ENCODE measurements at places on chromosomes 6 and 20.

GRCh38 chr6:104705095-104705707 lies 154.5 kb downstream of the HACE1 start:
- no peak for DNase-seq

DNA sequence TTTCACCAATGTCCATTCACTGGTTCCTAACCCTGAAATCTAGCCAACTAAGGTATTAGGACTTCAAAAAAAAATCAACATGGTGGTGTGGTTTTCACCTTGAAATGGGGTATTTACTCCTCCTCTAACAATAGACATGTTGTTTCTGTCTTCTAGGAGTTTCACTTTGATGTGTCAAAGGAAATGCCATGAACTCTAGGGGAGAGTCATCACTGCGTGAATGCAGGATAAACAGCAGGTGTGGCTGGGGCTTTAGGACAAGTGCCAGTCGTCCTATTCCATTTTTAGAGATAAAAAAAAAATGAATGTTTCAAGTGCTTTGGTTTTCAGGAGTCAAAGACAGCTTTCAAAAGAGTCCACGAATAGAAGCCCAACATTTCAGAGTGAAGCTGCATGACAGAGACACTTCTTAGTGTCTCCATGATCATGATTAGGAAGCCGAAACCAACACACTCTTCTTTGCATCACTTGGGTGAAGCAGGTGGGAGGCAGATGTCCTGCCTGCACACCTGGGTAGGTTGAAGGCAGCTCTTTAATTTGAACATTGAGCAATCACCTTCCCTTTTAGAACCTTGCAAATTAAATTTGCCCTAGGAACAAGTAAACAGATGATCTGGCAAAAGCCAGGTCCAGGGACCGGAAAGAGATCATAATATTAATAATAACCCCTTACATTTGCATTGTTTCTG lies 328.5 kb upstream of the PRDM1 start:
- DNase-seq = no peak

GRCh38 chr20:17611540-17612286 lies 41.8 kb downstream of the DSTN start:
- DNase-seq = no peak

GRCh38 chr6:137313928-137314855 lies 95.0 kb upstream of the IFNGR1 start:
- DNase-seq = peak; percentile 55

DNA sequence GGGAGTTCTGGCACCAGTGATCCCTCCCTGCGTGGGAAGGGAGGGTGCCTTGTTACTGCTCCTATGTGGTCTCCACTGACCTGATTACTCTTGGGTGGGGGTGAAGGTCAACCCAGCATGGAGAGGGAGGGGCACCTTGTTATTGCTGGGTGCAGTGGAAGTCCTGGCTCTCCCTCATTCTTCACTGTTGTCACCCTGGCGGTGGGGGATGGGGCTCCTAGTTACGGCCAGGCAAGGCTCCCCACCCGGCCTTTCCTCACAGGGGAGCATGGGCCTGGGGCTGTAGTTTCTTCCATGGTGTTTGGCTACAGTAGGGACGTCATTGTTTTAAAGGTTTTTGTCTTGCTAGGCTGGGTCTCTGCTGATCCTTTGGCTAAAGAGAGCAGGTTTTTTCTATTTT lies 40.8 kb downstream of the PACSIN1 start:
- no peak for DNase-seq

DNA sequence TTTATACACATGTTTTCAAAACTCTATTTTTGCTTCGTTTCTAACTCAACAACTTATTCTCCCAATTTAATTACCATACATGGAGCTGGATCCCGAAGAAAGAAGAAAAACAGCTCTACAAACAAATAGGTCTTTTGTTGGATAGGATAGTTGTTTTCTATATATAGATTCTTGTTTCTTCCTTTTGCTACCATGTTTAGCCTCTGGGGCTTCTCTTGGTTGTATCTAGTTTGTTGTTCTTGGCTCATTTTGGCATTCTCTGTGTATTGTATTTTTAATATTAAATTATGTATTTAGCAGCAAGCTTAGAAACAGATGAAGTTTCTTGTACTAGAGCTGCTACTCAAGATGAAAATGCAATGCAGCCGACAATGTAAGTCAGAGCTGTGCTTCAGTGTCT lies 60.9 kb downstream of the PLCB4 start:
- no peak for DNase-seq

DNA sequence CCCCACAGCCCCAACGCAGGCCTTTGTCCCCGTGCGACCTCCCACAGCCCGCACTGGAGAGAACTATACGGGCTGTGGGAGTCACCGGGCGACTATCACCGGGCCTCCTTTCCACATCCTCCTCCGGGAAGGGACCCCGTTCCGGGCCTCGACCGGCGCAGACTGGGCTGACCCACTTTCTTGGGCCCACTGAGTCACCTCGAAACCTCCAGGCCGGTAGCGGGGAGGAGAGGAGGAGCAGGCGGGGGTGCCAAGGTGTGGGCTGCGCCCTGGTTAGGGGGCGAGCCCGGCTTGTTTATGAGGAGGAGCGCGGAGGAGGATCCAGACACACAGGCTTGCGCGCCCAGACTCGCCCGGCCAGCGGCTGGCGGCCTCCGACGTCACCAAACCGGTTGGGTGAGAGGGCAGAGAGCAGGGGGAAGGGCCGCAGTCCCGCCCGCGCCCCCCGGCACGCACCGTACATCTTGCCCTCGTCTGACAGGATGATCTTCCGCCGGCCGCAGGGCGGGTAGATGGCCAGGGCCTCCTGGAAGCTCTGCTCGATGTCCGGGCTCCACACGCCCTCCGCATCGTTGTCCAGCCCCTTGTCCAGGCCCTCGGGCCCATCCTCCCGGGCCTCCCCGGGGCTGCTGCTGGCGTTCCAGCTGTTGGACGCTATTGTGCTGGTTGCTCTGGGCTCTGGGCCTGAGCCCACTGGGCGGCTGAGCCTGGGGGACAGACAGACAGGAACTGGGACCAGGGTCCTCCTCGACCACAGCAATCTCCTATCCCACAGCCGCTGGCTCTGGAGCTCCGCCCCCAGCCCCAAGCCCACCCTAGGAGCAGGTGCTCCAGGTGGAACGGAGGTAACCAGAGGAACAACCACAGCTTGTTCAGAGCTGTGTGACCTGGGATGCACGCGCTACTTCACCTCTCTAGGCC lies 10.6 kb downstream of the TEAD3 start:
- no peak for DNase-seq

GRCh38 chr6:151962246-151962846 lies 154.9 kb downstream of the ESR1 start:
- no peak for DNase-seq

- no peak for DNase-seq
Observed at GRCh38 chr20:61839912-61840778, 225.5 kb downstream of the TAF4 start.

GRCh38 chr20:9610665-9611064 lies 96.3 kb downstream of the LAMP5 start:
- no peak for DNase-seq

GRCh38 chr20:43536817-43537440 lies 21.9 kb upstream of the SGK2 start:
- no peak for DNase-seq

- no peak for DNase-seq
Observed at GRCh38 chr20:4120921-4121321, 105.6 kb upstream of the RNF24 start.

GRCh38 chr20:40945754-40946450 lies 82.7 kb upstream of the TOP1 start:
- DNase-seq = peak; percentile 86

- DNase-seq = peak; percentile 79
Observed at GRCh38 chr20:2005831-2006426, 12.1 kb upstream of the PDYN start.

- DNase-seq = no peak
Observed at GRCh38 chr6:34473967-34474366, 8.1 kb downstream of the PACSIN1 start.

DNA sequence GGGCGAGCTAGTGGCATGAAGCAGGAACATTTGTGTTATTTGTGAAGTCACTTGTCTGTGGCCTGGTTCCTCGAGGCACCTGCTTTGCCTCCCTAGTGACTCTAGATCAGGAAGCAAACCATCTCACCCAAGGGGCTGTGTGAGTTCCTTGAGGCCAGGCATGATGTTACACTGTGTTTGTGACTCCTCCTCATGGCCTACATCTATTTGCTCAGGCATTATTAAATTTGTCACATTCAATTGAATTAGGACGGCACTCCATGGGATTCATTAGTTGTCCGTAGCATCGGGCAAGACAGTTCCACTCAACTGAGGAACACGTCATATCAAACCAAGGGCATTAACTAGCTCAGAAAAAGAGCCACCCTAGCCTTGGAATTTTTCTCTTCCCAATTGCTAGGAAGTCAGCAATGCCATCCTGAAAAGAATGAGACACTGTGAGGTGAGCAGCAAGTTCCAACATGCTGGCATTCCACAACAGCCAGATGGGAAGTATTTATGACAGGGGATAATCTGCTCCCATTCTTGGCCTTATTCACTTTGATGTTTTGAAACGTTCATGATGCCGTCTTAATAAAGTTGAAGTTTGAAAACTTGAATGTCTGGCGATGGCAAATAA lies 17.2 kb downstream of the TMEM200A start:
- no peak for DNase-seq

GRCh38 chr6:108222504-108222903 lies 38.3 kb downstream of the SNX3 start:
- no peak for DNase-seq

- DNase-seq = no peak
Observed at GRCh38 chr6:79812195-79812594, 135.2 kb downstream of the ELOVL4 start.

- no peak for DNase-seq
Observed at GRCh38 chr6:149128489-149129145, 188.9 kb upstream of the TAB2 start.

GRCh38 chr6:32950449-32950848 lies 2.4 kb downstream of the HLA-DMA start:
- no peak for DNase-seq

- no peak for DNase-seq
Observed at GRCh38 chr6:17820055-17820454, 113.3 kb upstream of the NUP153 start.

- DNase-seq = no peak
Observed at GRCh38 chr6:4084444-4085331, 5.8 kb upstream of the FAM217A start.

DNA sequence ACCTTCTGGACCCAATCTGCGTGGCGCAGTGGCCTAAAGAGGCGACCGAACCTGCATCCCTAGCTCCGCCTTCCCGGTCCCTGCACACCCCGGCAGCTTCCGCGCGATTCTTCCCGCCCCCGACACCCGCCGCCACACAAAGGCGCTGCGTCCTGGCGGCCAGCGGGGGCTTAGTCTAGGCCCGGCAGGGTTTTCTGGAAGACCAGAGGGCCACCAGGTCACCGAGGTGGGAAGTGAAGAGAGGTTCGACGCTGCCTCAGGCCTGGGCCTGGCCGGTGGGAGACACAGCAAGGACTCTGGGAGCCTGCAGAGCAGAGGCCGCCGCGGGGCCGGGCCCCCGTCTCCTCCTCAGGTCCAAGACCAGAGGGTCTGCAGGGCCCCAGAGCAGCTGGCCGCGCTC lies 154.9 kb downstream of the OR2B2 start:
- no peak for DNase-seq

DNA sequence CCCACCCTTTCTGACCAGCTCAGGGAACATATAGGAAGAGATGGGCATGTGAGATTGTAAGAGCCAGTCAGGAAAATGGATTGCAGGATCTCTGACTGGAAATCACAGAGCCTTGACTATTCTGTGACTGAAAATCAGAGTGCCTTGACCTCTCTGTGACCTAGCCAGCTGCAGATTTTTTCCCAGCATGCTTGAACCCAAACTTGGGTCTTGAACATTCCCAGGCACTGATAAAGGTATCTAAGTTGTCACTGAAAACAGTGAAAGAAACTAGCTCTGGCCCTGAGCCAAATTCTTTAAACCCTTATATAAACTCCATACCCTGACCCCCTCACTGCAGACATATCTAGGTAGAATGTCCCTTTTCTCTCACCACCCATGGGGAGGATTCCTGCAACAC lies 2.3 kb upstream of the ZNF165 start:
- no peak for DNase-seq

GRCh38 chr20:32052090-32052777 lies at the start of gene HCK:
TSS of gene HCK (plus strand) at chr20:32052242.
- DNase-seq = no peak

- DNase-seq = no peak
Observed at GRCh38 chr6:55963301-55963700, 87.9 kb upstream of the BMP5 start.

GRCh38 chr6:89886378-89887120 lies 7.7 kb upstream of the GJA10 start:
- no peak for DNase-seq

GRCh38 chr6:91497770-91498169 lies 910.9 kb upstream of the MAP3K7 start:
- DNase-seq = no peak

- DNase-seq = no peak
Observed at GRCh38 chr6:73340048-73340447, 14.0 kb downstream of the DPPA5 start.

DNA sequence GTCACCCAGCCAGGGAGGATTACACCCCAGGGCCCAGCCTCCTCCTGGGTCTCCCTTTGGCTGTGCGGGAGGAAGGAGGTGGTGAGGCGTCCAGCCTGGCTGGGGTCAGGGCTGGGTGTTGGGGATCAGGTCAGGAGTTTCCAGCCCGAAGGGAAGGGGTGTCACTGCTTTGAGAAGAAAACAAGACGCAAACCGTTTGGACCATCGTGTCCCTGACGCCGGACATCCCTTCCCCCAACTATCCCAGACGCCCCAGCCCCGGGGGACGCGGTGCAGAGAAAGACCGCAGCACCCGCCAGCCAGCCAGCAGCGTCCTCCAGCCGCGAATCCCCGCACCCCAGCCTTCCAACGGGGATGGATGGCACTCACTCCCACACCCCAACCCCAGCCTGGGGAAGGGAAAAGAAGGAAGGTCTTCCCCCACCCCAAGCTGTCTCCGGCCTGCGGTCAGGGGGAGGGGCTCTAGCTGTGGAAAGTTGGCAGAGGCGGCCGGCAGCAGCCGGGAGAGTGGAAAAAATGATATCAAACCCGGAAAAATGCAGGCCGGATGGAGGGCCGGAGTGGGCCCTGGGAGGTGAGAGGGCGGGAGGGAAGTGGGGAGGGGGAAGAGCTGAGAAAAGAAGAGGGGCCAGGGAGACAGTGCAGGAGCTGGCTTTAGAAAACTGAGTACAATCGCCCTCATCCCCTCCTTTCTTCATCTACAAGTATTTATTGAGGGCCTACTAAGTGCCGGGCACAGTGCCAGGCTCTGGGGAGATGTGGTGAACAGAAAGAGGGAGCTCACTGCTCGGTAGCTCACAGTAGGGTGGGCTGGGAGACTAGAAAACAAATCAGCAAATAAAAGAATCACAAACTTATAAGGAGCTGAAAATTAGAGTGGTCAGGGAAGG lies 10.6 kb downstream of the REM1 start:
- DNase-seq = no peak

GRCh38 chr20:50504231-50504823 lies 5.9 kb upstream of the PTPN1 start:
- no peak for DNase-seq

GRCh38 chr6:33768644-33769120 lies 20.2 kb downstream of the LEMD2 start:
- no peak for DNase-seq

- no peak for DNase-seq
Observed at GRCh38 chr20:57398901-57399535, 7.8 kb downstream of the RBM38 start.

Measured in NT2/D1 (cell line).